Right lobe of liver (tissue), 6 donors: ENCODE measurements at places on chromosomes 5 and 9.

DNA sequence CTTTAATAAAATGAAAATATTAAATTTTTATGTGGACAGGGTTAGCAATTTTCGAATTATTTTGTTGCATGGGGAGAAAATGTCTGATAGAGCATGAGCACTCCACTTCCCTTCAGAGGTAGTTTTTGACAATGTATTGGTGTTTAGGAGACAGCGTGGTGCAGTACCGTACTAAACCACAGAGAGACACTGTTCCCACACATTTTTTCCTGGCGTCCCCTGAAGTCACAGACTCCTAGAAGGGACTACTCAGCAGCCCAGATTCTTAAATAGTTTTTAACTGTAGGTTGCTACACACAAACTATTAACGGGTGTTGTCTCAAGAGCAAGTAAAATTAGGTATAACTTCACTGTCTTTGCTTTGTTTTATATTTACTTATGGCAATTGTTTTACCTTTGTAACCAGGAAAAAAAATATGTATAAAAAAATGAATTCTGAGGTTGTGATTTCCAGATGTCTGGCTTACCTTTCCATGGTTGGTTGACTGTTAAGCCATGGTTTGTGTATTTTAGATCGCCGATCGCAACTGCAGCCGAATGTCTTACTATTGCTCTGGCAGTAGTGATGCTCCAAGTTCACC is 171.2 kb downstream of the DOCK8 start:
- H3K36me3 ChIP-seq = no peaks in the 10 kb centered on the region
- DNase-seq = no peak
- H3K4me3 ChIP-seq = no peak overlapping the region
- H3K4me1 ChIP-seq = no peaks in the 10 kb centered on the region

DNA sequence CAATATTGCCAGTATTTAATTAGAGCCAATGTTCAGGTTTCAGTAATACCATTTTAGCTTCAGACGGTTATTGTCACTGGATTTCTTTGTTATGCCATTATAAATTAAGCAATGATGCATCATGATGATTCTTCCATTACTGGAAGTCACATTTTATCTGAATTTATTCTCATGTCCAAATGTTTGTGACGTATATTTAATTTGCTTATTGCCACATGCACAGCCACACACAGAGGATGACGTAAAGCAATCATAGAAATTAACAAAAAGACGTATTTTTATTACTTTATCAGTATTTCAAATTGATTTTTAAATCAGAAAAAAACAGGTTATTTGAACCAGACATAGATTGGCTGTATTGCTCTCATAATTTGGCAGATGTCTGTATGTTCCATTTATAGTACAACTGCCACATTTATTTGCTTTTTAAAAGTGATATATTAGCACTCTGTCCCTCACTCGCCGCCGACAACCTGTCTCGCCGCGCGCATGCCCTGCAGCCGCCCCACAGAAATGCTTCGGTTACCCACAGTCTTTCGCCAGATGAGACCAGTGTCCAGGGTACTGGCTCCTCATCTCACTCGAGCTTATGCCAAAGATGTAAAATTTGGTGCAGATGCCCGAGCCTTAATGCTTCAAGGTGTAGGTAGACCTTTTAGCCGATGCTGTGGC is 970.9 kb downstream of the CDH12 start:
- DNase-seq = no peak
- H3K27ac ChIP-seq = no peak overlapping the region
- H3K27me3 ChIP-seq = no peaks in the 10 kb centered on the region
- H3K36me3 ChIP-seq = no peaks in the 10 kb centered on the region
- no peaks in the 10 kb centered on the region for H3K4me1 ChIP-seq

- no peaks in the 10 kb centered on the region for H3K4me1 ChIP-seq
- H3K36me3 ChIP-seq = no peaks in the 10 kb centered on the region
- H3K4me3 ChIP-seq = no peak overlapping the region
- DNase-seq = no peak
- no peak overlapping the region for H3K27ac ChIP-seq
Observed at GRCh38 chr5:179417696-179418095, 72.4 kb upstream of the ADAMTS2 start.

- DNase-seq = no peak
- H3K4me3 ChIP-seq = no peak overlapping the region
- no peaks in the 10 kb centered on the region for H3K4me1 ChIP-seq
- H3K27ac ChIP-seq = no peak overlapping the region
- H3K27me3 ChIP-seq = no peaks in the 10 kb centered on the region
- H3K36me3 ChIP-seq = no peaks in the 10 kb centered on the region
Observed at GRCh38 chr5:65994117-65994786, 67.9 kb downstream of the ERBIN start.
